ENCODE measurements at places on chromosomes 1 and 21.

- DNase-seq: no peak
Observed at GRCh38 chr1:198176179-198176578, 19.4 kb downstream of the NEK7 start.

DNA sequence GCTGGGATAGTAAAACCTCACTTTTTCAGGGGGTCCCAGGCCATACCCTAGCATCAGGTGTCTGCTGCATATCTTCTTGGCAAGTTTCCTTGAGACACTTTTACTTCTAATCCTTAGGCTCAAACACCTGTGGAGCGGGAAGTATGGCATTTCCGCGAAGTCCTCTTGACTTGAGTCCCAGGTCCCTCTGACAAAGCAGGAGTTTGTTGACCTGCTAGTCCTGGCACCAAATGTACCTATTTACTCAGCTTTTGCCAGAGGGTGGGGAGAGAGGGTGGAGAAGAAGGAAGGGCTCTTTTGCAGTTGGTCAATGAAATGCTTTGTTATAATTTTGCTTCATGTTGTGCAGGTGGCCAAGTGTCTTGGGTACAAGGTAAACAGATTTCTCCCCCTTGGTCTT, 59.7 kb downstream of the CLIC6 start:
- DNase-seq: no peak

- peak; percentile 61 for DNase-seq
Observed at GRCh38 chr1:212637902-212638301, 29.3 kb downstream of the ATF3 start.

DNA sequence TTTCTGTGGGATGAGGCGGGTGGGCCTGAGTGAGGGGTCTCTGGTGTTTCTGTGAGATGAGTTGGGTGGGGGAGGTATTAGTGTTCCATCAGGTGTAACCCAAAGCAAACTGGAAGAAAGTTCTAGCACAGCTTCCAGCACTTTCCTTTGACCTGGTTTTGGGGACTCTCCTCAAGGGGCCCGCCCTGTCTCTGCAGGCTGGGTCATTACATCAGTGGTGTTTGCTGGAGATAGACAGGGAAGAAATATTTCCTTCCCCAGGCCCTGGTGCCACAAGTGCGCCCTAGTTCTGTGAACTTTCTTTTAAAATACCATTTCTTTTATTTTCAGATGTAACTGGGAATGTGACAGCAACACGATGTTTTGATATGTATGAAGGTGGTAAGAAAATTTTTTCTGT, 16.5 kb upstream of the MX2 start:
- no peak for DNase-seq

DNA sequence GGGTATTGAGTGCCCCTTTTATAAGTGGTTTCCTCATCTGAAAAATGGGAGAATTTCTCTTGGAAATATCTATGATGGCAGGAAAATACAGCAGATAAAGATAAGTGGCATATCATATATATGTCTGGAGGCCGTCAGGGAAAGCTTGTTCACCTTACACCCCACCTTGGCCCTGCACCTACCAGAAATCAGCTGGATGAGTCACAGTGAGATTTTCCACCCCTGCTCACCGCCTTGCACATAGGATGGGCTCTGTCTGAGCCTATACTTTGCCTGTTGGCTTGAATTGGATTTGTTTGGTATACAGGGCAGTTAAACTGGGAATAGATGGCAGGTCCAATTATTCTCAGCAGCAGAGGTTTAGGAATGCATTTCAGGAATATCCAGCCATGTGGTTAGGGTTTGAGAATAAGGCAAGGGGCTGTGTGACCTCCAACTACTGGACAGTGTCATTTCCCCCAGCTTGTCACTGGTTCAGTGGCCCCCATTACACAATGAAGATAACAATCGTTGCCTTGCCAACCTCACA, at the start of gene SPATA21:
TSS of gene SPATA21 (minus strand) at position 479 of the 529 bp plus-strand sequence. CDS start 6,053 bp downstream, outside the sequence.
- no peak for DNase-seq

DNA sequence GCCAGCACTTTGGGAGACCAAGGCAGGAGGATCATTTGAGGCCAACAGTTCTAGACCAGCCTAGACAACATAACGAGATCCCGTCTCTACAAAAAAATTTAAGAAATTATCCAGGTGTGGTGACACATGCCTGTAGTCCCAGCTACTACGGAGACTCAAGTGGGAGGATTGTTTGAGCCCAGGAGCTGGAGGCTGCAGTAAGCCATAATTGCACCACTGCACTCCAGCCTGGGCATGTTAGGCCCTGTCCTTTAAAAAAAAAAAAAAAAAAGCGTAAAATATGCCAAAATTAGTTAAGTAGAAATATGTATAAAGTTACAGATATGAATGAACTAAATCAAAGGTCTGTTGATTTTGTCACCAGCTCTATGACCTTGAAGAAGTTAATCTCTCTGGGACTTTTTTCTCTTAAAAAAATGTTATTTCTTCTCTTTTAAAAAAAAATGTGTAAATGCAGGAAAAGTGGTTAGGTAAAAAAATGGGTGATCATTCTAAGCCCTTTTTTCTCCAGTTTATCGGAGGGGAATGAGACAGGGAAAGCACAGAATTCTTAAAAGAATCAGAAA, 7.0 kb downstream of the EGLN1 start:
- DNase-seq: no peak

DNA sequence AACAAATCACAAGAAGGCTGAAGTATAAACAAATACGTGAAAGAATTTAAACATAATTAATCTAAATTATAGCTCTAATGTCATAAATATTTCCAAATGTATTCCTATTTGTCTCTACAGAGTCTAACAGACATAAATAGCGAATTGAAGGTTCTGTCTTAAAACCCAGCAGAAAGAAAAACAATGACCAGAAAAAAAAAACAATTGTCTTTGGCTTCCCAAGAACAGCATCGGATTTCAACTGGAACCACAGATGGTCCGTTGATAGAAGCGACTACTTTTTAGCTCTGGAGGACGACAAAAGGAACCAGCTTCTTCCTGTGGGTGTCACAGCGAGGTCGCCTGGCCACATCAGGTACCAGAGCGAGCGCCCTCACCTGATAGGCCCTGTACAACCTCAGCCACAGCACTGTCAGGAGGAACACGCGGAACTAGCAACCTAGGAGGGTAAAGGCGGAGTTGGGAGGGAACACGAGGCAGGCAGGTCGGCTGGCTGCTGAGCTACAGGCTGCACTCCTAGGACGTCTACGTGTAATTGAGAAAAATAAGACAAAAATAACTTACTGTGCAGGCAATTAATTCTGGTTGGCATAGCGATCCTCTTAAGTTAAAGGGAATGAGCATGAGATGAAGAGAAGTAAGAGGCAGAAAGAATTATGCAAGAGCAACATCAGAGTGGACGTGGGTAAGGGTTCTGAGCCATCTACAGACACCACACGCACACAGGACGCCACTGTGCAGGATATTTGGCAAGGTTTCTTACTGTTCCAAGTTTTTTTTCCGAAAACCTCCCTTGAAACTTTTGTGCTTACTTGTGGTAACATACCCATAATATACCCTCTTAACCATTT, 16.7 kb upstream of the PRDM15 start:
- DNase-seq: no peak

- no peak for DNase-seq
Observed at GRCh38 chr1:209751627-209752231, 4.1 kb upstream of the TRAF3IP3 start.

DNA sequence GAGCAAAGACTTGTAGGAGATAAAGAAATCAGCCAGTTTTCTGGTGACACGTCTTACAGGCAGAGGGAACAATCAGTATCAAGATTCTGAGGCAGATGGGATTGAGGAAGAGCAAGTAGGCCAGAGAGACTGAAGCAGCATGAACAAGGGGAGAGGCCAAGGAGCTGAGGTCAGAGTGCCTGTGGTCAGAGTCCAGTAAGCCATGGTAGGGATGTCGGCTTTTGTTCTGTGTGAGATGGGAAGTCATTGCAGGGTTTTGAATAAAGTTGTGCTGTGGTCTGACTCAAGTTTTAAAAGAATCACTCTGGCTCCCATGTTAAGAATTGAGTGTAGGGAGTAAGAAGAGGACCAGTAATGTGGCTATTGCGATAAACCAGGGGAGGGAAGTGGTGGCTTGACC, 85.9 kb upstream of the IVNS1ABP start:
- DNase-seq: no peak

GRCh38 chr1:201113451-201114244, 1.4 kb upstream of the CACNA1S start:
- DNase-seq: no peak

- DNase-seq: peak; percentile 40
Observed at GRCh38 chr1:153608089-153608682, 4.8 kb downstream of the S100A16 start.

DNA sequence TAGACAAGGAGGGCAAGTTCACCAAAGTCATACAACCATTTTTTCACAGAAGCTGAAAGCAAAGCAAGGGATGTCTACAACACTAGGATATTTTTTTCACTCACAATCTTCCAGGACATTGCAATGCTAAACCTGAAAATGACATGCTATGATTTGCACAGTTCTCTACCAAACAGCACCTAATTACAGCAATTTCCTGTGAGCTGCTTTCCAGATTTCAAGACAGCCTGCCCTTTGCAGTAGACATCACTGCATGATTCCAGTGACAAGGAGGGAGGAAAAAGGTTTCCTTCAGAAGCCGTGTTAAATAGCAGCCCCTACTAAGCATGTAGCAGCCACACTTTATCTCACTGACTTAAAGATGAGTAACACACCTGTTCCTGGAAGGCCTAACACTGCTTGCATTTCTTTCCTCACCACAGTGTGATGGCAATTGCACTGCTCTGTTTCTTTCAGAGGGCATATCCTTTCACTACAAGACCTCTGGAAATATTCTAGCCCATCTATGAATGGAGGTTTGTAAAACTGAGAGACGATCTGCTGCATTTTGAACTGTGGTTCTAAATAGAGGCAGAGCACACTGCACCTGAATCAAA, 97.1 kb downstream of the DUSP10 start:
- no peak for DNase-seq

DNA sequence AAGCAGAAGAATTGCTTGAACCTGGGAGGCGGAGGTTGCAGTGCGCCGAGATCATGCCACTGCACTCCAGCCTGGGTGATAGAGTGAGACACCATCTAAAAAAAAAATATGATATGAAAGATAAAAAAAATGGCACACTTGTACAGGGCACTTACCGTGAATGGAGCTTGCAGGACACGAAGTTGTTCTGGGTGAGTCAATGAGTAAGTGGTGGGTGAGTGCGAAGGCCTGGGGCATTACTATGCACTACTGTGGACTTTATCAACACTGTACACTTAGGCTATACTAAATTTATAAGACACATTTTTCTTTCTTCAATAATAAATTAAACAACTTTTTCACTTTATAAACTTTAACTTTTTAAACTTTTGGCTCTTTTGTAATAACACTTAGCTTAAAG, 37.0 kb downstream of the TNFRSF8 start:
- no peak for DNase-seq

DNA sequence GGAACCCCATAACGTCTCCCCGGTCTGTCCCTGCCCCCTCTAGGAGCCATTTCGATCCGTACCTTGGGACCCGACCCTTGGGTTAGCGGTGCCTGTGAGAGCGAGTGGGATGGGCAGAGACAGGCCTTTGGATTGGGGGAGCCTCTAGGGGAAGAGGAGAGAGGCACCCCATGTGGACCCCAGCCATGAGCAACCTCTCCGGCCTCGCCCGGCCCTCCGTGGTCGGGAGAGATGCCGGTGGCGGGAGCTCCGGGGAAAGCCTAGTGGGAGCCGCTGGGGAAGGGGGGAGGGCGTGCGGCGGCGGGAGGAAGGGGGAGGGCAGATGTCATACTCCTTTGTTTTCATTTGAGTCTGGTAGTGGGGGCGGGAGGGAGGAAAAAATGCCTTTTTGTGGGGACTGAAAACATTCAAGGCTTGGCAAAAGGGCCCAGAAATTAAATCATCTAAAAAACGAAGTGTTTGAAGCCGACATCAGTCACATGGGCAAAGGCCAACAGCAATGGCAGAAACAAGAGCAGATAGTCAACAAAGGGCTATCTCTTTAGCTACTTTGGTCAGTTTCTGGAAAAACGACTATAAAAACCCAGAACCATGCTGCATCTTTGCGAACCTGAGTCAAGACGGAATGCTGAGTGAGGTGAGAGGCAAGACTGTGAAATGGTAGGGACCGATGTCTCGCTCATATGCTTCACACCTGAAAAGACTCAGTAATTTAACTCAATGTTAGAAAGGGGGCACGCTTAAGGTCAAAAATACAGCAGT, 758 bp downstream of the PTBP2 start:
- DNase-seq: peak; percentile 80

DNA sequence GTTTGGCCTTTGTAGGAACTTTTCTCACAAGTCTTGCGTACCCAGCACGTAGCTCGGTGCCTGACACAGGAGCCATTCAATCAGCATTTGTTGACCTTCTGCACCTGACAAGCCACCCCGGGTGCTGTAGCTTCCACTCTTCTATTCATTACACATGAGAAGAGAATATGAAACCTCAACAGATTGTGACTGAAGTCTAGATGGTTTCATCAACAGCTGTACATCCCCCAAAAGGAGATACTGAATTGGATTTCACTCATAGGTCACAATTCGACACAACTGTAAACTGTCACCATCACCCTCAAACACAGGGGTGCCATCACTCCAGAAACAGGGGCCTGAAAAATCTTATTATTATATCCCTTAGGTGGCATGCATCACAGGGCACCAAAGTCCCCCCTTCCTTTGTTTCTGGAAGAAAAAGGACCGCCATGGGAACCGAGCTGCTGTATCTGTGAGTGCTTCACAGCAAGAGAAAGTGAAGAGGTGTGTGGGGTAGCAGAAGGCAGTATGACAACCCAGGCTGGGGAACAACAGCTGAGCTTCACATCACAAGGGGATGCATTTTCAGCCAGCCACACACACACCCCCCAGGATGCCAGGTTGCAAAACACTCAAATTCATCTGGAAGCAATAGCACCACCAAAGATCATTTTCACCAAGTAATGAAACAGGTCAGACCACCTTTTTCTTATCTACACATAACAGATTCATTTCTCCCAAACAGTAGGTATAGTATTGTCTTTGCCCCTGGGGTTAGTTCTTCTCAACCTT, 225.7 kb downstream of the TOMM20 start:
- no peak for DNase-seq

DNA sequence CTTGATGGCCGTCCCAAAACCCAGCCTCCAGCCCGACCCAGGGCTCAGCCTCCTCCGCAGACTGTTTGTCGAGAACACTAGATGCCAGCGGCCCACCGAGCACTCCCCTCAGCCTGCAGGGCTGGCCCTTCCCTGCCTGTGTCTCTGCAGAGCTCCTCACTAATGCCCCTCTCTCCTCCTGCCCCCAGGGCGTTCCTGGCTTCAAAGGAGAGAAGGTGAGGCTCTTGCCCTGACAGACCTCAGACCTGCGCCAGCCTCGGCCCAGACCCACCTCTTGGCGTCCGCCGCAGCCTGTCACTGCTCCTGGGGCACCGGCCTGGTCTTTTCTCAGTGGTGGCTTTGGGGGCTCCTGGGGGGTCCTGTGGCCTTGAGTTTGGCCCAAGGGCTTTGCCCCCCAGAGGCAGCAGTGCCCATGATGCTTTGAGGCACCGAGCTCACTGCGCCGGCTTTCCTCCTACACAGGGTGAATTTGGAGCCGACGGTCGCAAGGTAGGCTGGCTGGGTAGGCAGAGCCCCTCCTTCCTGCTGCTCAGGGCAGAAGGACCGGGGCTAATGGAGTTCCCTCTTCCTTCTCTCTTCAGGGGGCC, 18.4 kb downstream of the COL6A2 start:
- DNase-seq: no peak

GRCh38 chr1:61361931-61362330, 279.6 kb downstream of the NFIA start:
- DNase-seq: no peak

All from fibroblast of skin of right biceps (primary cell).